Frontal cortex (tissue), 4 donors: ENCODE measurements at places on chromosomes 1 and 21. TPM values are rescaled to one million over a fixed set of nuclear protein-coding genes. Genes with fewer than 3 reads are reported as not detected.

DNA sequence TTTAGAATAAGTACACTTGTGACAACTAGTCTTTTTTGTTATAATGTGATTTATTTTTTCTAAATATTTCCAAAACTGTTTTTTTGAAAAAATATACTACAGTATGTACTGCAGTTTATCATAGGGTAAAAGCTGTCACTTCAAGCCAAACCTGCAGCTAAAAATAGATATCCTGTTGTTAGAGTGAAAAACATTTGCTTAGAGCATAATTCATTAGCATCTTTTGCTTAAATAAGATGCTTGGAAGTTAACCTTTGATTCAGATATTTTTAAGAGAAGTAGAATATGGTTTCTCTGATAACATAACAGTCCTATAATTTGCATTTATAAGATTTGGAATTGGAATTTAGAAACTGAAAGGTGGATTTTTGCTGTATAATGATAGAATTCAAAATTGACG is 21.5 kb downstream of the PRKACB start:
- DNase-seq, result no peak

DNA sequence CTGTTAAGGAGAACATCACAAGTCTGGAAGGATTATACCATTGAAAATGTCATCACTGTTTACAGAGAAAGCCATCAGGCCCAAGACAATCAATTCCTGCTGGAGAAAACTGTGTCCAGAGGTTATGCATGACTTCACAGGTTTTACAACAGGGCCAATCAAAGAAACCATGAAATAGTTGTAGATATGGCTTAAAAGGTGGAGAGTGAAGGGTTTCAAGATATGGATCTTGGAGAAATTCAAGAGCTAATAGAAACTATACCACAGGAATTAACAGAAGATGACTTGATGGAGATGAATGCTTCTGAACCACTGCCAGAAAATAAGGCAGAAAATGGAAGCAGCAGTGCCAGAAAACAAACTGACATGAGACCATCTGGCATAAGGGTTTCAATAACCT is 30.2 kb downstream of the USP1 start:
- no peak for DNase-seq

GRCh38 chr1:44783697-44784093 is 4.3 kb downstream of the BEST4 start:
- no peak for DNase-seq

GRCh38 chr1:151312411-151312810 is 14.8 kb downstream of the PI4KB start:
- no peak for DNase-seq

DNA sequence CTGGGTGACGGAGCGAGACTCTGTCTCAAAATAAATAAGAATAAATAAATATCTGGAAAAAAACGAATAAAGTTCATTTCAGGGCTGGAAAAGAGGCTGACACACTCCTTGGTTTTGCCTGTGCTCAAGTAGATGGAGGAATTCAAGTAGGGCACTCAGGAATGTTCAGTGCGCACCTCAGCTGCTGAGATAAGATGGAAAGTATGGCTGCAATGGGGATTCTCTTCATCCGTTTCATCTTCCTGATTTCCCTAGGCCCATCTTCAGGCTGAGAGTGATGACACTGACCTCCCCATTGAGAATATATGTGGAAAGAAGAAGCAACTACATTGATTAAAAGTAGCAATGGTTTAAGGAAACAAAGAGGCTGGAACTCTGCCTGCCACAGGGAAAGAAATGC is 130.5 kb upstream of the ZNF644 start:
- no peak for DNase-seq

HES3 gene
- total RNA-seq, result not detected

- no peak for DNase-seq
Observed at GRCh38 chr1:8028571-8028910, 2.4 kb upstream of the ERRFI1 start.

FCRL6 gene
- total RNA-seq, result not detected

DNA sequence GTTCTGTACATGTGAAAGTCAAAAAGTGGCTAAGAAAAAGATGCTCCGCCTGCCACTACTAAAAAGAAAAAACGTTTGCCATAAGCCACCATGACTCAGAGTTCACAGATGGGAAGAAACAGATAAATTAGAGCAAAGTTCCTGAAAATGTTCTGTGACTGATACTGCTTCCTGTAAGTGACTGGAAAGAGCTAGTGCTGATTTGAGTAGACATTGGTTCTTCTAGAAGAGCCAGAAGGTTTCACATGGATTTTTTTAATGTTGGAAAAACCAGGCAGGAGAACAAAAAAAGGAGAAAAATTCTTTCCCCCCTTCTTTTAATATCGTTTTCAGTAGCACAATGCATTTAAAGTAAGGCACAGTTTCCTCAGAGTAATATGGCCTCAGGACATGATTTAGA is 221.4 kb downstream of the HLX start:
- DNase-seq, result no peak

GOLT1A gene
- 0.41 TPM for total RNA-seq
